ENCODE measurements at places on chromosomes 7 and 10.
A peak's percentile ranks its signal among the peaks of the same experiment; 100 is the strongest.

- DNase-seq: peak; percentile 75
Measured at GRCh38 chr7:90320801-90321494, at the start of gene FAM237B. Gene FAM237B (minus strand): TSS chr7:90321304. CDS start chr7:90319748, 1,556 bp downstream.

GRCh38 chr10:119462773-119463172 lies 79.7 kb downstream of the RGS10 start:
- no peak for DNase-seq

DNA sequence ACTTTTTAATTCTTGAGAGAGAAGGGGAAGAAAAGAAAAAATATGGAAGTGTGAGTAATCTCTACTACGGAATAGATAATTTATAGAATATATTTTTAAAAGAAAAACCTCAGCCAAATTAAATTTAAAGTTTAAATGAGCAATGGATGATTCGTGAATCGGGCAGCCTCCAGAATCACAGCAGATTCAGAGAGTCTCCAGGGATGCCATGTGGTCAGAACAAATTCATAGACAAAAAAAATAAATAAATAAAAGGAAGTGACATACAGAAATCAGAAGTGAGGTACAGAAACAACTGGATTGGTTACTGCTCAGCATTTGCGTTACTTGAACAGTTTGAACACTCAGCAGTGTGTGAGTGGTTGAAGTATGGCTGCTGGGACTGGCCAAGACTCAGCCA lies 53.0 kb downstream of the PHYHIPL start:
- DNase-seq: no peak

- no peak for DNase-seq
Measured at GRCh38 chr7:155962191-155962967, 150.1 kb upstream of the SHH start.

- no peak for DNase-seq
Measured at GRCh38 chr7:132063800-132064199, 507.4 kb upstream of the PODXL start.

- DNase-seq: peak; percentile 96
Measured at GRCh38 chr7:150404805-150405583, 25.9 kb downstream of the ZNF775 start.

- DNase-seq: no peak
Measured at GRCh38 chr10:386771-387592, 251.7 kb downstream of the ZMYND11 start.

DNA sequence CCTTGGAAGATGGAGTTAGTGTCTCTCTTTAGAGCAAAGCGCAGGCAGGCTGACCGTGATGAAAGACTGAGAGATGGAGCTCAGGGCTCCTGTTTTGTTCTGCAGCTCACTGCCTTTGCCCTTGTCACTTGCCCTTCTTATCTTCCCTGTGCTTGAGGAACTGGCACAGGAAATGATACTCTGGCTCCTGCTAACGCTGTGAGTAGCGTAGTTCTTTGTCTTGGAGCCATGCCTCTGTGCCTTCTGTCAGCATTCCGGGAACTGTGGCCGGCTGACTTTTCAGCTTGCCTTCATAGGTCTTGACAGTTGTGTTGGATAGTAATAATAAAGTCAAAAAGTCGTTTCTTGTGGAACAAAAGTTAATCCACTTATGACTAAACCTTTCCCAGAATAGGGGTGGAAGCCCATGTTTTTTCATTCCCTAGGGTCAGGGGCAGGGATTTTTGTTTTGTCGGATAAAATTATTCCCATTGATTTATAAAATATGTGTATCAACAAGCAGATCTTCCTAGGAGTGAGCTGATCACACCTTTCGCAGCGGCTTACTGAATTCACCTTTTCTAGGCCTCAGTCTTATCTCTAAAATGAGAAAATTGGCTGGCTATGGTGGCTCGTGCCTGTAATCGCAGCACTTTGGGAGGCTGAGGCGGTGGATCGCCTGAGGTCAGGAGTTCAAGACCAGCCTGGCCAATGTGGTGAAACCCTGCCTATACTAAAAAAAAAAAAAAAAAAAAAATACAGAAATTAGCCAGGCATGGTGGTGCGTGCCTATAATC lies 16.6 kb upstream of the TMEM236 start:
- DNase-seq: no peak

DNA sequence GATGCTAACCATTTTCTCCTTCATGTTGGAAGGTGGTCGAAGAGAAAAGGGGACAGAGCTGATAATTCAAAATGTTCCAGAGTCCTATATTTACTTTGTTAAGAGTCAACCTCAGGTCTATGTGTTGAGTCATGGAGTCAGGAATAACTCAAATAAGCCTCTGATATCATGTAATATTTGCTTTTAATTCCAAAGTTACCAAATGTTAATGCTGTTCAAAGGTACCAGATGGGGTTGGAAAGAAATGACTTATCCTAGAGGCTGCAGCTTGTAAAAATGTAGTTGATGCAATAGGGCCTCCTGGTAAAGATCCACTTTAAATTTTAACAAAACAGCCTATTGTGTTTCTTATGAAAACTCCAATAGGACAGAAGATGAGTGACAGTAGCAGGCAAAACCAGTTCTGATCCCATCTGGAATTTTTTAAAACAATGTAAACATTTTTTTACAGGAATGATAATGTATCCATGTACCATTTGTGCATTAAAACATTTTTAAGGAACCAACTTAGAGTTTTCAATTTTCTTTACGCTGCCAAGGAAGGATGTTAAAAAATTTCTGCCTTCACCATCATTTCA lies 218.2 kb downstream of the ANK3 start:
- DNase-seq: no peak

Data from H7 (cell line).